Activated CD8-positive, alpha-beta memory T cell treated with anti-CD3 and anti-CD28 coated beads for 1 hour (primary cell): ENCODE measurements at places on chromosomes 5 and 9.

DNA sequence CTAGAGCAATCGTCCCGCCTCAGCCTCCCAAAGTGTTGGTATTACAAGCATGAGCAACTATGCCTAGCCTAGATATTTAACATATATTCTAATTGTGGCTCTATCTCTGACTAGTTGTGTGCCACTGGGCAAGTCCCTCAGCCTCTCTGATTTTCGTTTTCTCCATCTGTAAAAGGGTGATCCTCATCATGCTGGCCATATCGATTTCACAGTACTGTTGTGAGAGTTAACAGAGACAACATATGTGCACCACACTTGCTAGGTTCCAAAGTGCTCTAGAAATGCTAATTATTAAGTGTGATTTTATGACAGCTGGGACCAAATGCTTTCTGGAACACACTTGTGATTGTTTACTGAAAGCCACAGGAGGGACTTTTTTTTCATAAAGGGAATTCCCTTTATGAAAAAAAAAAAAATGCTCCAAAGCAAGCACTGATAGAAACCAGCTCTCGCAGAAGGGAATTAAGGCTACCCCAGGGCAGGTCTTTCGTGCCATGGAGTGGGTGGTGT is 78.5 kb upstream of the EPB41L4B start:
- no peak for DNase-seq

GRCh38 chr5:18660511-18660910 is 1026.3 kb downstream of the TAF11L14 start:
- no peak for DNase-seq

- no peak for DNase-seq
Measured at GRCh38 chr5:150301170-150301505, 1.6 kb downstream of the ARSI start.

GRCh38 chr5:55027595-55027994 is 3.5 kb downstream of the GZMK start:
- DNase-seq, result no peak

DNA sequence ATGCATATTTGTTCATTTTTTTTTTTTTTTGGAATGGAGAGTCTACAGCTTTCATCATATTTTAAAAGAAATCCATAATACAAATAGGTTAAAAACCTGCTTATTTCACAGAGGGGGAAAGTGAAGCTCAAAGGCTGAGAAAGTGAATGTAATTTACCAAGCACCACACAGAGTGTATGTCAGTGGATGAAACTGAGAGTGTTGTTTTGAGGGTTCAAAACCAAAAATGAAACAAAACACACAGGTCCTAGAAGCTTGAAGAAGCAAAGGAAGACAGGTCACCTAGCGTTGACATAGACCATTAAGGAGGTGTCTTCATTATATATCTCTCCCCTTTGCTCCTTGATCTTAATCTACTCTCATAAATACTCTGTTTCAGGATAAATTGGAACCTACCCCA is 7.5 kb downstream of the NMUR2 start:
- DNase-seq, result no peak

DNA sequence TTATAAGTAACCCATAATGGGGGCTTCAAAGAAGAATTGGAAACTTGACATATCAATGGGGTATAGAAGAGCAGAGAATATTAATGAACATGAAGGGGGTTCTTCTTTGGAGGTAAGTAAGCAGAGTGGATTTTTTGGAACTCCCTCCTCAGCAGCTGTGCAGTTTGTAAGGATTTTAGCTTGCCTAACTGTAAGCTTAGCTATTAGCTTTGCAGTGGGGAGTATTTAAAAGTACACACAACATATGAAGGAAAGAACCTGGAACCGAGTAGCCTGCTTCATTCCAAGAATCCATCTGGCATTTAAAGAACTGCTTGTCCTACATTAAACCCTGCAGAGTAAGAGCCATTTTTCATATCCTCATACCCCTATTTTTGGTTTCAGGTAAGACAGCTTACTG is 2.2 kb upstream of the PBX3 start:
- DNase-seq, result no peak

- no peak for DNase-seq
Measured at GRCh38 chr9:131578731-131579504, 33.6 kb downstream of the PRRT1B start.

DNA sequence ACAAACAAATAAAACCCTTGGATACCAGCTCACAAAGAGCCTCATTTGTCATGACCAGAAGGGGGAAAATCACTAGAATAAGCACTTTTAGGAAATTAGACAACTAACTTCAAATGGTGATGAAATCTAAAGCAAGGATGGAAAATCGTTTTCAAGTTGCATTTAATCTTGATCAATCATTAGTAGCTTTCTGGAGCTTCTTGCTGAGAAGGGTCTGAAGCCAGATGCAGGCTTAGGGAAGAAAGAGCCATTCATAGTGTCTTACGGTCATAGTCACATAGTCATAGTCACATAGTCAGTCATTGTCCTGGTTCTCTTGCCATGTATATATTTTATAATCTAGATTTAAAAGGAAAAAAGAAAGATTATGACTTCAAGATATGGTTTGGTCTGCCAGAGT is 610.5 kb downstream of the ACTL7B start:
- DNase-seq, result no peak

DNA sequence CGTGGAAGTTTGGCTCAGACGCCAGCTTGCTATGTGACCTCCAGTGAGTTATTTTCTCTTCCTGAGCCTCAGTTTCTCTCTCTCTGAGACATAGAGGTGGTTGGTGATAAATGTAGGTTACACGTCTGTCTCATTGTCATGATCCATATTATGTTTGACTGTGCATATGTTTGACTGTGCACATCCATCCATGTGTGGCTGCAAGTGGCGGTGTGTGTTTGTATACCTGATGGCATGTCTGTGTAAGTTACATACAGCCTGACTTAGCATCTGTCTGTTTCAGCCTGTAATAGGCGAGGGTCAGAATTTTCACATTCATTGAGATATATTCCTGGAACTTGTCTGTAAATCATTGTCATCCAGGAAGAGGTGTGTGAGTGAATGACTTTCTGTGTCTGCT is 3.3 kb downstream of the SPARC start:
- DNase-seq, result no peak

DNA sequence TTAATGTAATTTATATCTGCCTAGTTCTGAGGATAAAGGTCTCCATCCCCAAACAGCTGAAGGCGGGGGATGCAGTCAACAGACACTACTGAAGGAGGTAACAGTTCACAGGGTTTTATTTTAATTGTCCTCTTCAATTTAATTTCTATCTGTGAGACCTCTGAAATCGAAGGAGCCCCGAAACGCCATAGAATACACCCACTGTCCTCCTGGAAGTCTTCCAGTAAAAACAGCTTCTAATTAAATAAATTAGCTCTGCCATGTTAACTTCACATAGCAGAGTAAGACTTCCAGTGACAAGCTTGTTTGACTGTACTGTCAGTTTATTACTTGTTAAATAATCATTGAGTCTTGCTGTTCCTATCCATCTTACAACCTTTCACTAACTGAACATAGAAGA is 193.5 kb downstream of the SEC61B start:
- DNase-seq, result no peak

DNA sequence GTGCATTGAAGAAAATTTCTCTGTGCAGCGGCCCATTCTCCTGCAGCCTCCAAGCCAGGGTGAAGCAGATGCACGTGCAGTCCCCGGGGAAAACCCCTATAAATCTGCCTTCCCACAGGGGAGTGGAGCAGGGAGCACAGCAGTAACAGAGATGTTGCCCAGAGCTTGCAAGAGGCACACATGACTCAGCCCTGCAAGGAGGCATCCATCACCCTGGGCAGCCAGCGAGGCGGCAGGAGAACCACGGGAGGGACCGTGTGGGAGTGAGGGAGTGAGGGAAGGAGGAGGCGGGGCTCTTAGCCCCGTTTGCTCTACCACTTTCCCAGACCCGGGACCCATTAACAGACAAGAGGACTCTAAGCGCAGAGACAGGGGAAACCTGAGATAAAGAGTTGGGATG is 96.2 kb upstream of the ARAP3 start:
- DNase-seq, result no peak

- no peak for DNase-seq
Measured at GRCh38 chr5:149671544-149671943, 58.6 kb upstream of the PPARGC1B start.

DNA sequence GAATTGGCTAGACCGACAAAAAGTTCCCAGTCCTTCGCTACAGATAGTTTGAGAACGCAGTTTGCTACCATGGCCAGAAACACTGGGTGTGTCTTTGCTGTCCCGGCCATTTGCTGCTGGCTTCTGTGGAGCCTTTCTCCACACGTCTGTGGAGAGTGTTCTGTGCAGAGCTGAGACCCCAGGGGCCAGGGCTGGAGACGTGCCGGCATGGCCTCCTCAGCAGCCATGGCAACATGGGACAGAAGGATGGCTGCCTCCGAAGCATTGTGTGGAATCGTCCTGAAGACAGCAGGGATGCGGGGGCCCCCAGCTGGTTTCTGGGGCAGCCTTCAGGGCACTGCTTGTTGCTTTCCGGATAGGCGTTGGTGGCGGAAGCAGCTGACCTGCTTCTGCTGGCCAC is 142.8 kb downstream of the GADD45G start:
- DNase-seq, result no peak

- no peak for DNase-seq
Measured at GRCh38 chr5:56712895-56713591, 102.3 kb upstream of the MAP3K1 start.

DNA sequence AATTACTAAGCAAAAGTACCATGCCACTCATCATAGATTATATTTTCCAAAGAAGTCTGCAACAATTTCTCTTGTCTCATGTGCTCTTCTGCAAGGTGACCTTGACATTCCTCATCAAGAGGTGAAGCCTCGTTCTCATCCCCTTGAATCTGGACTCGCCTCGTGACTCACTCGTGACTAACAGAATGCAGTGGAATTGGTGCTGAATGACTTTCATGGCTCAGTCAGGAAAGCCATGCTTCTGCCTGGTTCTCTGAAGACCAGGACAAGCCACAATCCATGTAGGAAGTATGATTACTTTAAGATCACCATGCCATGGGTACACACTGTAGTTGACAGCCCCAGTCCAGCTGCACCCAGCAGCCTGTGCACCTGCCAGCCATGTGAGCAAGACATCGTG is 335.8 kb downstream of the GADD45G start:
- no peak for DNase-seq

DNA sequence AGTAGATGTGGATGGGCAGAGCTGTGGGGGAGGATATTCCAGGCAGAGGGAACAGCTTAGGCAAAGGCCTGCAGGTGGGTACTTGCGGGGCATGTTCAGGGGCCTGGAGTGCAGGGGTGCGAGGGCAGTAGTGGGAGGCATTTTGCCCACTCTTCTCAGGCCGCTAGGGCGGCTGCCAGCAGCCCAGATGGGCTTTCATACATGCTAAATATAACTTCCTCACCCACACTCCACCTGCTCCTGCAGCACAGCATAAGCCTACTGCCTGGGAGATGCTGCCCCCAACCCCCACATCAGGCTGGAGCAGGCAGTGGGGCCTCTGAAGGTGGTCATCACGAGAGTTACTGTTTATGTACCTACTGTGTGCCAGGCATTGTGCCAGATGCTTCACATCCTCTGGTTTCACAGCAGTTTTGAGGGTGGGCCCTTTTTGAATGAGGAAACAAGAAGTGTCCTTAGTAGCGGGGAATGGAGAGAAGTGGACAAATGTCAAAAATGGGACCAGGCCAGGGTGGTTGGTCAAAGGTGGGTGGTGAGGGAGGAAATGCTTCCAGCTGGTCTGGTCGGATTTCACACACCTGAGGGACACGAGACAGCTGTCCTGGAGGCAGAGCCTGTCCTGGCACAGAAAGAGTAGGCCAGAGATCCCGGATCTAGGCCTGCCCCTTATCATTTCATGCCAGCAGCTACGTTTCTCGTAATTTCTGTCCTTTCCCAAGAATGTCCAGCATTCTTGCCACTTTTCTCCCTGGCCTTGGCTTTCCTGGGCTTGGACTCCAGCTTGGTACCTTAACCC is 12.1 kb downstream of the RGS14 start:
- DNase-seq, result no peak

- no peak for DNase-seq
Measured at GRCh38 chr5:79847561-79847960, 143.5 kb downstream of the MTX3 start.

DNA sequence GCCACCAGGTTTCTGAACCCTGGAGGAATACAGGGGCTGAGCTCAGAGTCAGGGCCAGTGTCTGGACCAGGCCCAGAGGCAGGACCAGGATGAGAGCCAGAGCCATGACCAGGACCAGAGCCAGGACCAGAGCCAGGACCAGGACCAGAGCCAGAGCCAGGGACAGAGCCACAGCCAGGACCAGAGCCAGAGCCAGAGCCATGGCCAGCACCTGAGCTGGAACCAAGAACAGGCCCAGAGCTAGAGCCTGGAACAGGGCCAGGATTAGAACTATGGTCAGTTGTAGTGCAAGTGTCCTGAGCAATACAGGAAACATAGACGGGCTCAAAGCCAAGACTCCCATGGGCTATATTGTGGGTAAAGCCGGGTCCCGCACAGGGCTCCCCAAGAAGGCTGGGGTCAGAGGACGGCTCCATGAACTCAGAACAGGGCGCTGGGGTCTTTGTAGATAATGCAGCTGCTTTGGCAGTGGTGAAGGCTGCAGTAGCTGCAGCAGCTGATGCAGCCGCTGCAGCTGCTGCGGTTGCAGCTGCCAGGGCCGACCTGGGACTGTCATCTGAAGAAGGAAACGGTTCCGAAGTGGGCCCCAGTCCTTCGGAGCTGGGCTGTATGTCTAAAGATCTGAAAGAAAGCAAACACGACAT is 559 bp downstream of the SPAG8 start:
- no peak for DNase-seq

DNA sequence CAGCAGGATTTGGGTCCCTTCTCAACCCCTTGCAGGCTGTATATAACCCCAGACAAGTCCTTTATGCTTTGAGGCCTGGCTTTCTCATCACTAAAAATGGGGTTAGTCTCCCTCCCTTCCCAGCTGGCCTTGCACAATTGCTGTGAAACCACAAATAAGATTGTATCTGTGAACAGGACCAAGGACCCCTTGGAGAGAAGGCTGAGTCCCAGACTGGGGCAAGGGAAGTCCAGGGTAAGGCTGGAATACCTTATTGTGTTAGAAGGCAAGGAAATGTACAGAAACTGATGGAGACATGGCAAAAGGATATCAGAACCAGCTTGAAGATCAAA is 11.4 kb downstream of the MACROH2A1 start:
- no peak for DNase-seq

GRCh38 chr5:26034813-26035212 is 1003.6 kb downstream of the CDH9 start:
- DNase-seq, result no peak

DNA sequence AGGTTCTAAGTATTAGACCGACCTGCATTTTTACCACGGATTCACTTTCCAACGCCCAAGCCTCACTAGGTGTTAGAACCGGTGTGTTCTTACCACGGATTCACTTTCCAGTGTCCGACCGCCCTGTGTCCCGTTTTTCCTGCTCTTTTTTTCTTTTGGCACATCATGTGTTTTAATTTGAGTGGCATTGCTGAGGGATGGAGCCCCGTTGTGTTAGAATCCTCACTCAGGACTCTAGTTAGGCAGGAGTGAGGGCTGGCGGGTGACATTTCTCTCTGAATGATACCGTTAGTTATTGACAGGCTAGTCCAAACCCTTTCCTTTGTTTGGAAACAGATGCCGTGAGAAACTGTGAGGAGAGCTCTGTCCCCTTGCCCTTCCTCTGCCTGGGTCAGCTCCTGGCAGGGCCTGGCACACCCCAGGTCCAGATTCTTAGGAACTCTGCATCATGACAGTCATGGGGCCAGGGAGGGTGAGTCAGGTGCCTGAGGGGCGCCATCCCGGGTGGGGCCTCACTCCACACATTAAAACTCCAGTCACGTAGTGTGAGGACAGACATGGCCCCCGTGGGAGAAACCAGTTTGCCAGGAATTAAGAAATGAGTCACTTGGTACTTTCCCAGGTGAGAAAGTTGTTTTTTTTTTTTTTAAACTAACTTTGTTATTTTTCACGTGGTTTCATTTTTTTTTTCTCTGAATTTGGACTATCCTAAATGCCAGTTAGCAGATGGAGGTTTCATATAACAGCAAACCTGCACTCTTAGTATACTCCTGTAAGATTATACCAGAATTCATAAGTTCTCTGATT is 15.8 kb downstream of the EXOC3 start:
- no peak for DNase-seq
